ENCODE measurements at places on chromosomes 13 and 19.

DNA sequence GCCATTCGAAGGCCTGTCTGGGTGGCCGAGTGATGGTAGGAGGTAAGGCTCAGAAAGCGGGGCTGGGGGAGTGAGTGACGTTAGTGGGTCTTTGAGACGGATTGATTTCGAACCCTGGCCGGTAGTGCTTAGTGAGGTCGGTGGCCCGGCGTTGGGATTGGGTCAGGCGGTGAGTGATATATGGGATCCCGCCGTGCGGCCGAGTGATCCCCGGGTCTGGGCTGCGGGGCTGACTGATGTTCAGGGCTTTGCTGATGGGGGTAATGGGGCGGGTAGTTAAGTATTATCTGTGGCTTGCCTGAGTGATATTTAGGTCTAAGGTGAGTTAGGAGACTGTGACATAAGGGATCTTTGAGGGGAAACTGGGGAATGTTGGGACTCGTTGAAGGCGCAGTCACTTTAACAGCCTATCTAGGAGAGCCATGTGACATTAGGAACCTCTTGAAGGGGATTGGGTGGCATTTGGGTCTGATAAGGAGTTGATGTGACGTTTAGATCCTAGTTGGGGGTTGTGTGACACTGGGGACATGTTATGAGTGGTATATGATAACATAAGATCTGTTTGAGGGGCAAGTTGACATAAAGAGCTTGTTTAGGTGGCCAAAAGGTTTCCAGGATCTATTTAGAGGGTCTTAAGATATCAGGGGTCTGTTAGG, 543 bp downstream of the PSMC4 start:
- no peaks in the 10 kb centered on the region for H3K27me3 ChIP-seq
- peaks cover 27% of the 10 kb centered on the region for H3K4me1 ChIP-seq
- H3K27ac ChIP-seq = peak overlapping the region; percentile 87
- no peak for DNase-seq

DNA sequence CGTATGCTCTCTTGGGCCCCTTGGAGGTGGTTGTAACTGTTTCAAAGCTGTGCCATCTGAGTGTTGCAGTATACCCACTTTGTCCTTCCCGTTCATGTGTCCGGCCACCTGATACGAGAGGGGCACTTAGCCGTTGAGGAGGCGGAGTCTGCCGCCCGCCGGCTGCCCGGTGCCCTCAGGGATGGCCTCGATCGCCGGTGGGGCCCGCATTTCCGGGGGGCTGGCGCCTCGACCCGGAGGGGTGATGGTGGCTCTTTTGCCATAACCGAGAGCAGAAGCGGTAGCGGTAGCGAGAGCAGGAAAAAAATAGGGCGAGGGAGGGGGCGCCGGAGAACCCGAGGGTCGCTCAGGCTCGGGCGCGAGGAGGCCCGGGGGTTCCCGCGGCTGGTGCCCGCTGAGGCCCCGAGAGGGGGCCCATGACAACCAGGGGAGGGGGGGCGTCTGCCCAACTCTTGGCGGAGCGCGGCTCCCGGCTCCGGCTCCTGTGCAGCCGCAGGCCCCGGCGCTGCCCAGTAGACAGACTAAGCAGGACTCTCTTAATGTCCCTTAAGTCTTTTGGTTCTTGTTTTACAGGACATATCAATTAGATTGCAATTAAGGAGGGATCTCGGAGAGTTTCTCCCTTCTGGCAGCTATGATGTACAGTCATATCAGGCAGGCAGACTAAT, 342.7 kb upstream of the SGCG start:
- no peak for DNase-seq
- no peaks in the 10 kb centered on the region for H3K4me1 ChIP-seq
- H3K27ac ChIP-seq = no peak overlapping the region
- H3K4me3 ChIP-seq = no peak overlapping the region
- H3K36me3 ChIP-seq = no peaks in the 10 kb centered on the region
- H3K27me3 ChIP-seq = no peaks in the 10 kb centered on the region

DNA sequence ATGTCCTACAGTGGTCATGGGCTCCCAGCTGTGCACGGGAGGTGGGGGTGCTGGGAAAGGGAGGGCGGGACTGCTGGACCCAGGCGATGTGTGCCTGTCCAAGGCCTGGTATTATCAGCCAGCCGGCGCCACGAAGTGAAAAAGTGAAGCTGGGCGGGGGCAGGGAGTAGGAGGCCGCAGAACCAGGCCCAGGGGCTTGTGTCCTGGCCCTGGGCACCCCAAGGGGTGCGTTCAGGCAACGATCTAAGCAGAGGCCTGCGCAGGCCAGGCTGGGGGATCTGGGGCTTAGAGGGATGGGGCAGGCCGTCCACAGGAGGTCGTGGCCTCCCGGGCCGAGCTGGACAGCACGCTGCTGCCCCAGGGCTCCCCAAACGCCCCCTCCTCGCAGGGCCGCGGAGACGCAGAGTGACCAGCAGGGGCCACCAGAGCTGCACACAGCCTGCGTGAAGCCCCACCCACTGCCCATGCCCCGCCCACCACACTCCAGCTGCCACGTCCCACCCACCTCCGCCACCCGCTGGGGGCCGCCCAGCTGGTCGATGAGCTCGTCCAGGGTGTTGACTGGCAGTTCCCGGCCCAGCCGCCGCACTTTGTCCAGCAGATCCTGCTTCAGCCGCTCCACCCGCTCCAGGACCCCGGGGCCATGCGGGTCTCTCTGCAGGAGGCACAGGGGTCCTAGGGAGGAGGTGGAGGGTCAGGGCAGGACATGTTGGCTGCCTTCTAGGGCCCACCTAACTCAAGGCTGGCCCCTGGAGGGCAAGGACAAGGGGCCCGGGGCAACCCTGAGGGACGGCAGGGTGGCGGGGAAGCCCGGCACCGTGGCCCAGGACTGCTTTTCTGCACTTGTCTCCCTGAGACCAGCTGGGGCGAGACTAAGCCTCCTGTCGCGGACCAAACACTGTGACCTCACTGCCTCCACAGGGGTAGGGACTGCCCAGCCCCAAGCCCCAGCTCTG, 9.5 kb downstream of the GPX4 start:
- H3K36me3 ChIP-seq = peaks cover 76% of the 10 kb centered on the region
- H3K4me3 ChIP-seq = no peak overlapping the region
- no peaks in the 10 kb centered on the region for H3K27me3 ChIP-seq

- H3K4me3 ChIP-seq = no peak overlapping the region
- H3K4me1 ChIP-seq = peaks cover 15% of the 10 kb centered on the region
- no peak for DNase-seq
- H3K27ac ChIP-seq = no peak overlapping the region
- no peaks in the 10 kb centered on the region for H3K27me3 ChIP-seq
- no peaks in the 10 kb centered on the region for H3K36me3 ChIP-seq
These were observed 51.4 kb downstream of the LRCH1 start for GRCh38 chr13:46604226-46604990.

- H3K27ac ChIP-seq = no peak overlapping the region
- H3K4me3 ChIP-seq = no peak overlapping the region
- no peaks in the 10 kb centered on the region for H3K36me3 ChIP-seq
- DNase-seq = no peak
- no peaks in the 10 kb centered on the region for H3K4me1 ChIP-seq
These were observed 122.5 kb upstream of the SPACA7 start for GRCh38 chr13:112253631-112254030.

- no peaks in the 10 kb centered on the region for H3K4me1 ChIP-seq
- H3K27ac ChIP-seq = no peak overlapping the region
- no peak overlapping the region for H3K4me3 ChIP-seq
- peaks cover 23% of the 10 kb centered on the region for H3K36me3 ChIP-seq
- no peaks in the 10 kb centered on the region for H3K27me3 ChIP-seq
These were observed 122.2 kb downstream of the KDM4B start for GRCh38 chr19:5091018-5091683.

GRCh38 chr13:30906411-30907051, 460 bp downstream of the MEDAG start:
- H3K27me3 ChIP-seq = peaks cover 7% of the 10 kb centered on the region
- no peaks in the 10 kb centered on the region for H3K36me3 ChIP-seq
- no peak for DNase-seq
- H3K4me3 ChIP-seq = no peak overlapping the region
- H3K27ac ChIP-seq = no peak overlapping the region

GRCh38 chr19:17565611-17566010, 10.2 kb downstream of the COLGALT1 start:
- DNase-seq = no peak
- H3K4me1 ChIP-seq = no peaks in the 10 kb centered on the region
- no peaks in the 10 kb centered on the region for H3K27me3 ChIP-seq
- H3K27ac ChIP-seq = no peak overlapping the region
- no peak overlapping the region for H3K4me3 ChIP-seq
- peaks cover 65% of the 10 kb centered on the region for H3K36me3 ChIP-seq

Data from effector memory CD4-positive, alpha-beta T cell (primary cell).